Panc1 (cell line): ENCODE measurements at places on chromosomes 5 and 9.
A peak's percentile ranks its signal among the peaks of the same experiment; 100 is the strongest.

DNA sequence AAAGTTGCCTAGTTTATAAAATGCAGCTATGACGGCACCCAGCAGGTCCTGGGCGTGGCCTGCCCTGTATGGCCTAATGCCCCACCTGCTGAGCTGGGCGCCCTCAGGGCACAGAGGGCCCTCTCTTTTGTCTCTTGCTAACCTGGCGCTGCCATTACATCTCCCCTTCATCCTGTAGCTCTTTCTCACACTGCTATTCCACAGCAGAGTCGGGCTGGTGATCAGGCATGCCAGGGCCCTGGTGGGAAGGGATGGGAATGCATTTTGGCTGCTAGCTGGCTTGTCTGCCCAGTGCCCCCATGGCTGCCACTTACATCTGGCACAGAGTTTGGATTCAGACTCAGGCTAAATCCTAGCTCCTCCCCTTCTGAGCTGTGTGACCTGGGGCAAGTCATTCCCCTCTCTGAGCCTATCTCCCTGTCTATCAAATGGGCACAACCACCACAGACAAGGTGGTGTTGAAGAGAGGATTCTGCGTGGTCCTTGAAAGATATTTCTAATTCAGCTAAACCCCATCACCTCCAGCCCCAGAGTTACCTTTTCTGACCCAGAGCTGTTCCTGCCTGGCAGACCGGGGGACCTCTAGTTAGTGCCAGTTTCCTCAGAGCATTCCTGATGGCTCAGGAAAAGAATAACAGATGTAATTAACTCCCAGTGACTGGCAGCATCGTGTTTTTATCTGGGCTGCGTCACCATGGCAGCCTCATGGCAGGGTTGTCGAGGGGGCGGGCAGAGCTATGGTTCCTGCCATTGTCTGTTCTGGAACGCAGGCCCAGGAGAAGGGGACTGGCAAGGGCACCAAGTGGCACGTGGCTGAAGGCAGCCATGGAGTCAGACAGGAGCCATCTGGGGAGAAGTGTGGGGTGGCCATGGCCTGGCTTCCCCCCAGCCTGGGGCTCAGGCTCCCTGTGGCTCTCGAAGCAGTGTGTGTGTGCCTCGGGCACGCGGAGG is 6.3 kb downstream of the PRR7 start:
- DNase-seq = no peak

- no peak for DNase-seq
These were observed 23.1 kb downstream of the MAP1B start for GRCh38 chr5:72130351-72130761.

GRCh38 chr9:28925157-28925556 is 1351.9 kb upstream of the C9orf72 start:
- DNase-seq = no peak

- DNase-seq = peak; percentile 85
These were observed 156.7 kb downstream of the EBF1 start for GRCh38 chr5:158943057-158943456.

GRCh38 chr9:94872891-94873511 is 146.5 kb downstream of the AOPEP start:
- no peak for DNase-seq

DNA sequence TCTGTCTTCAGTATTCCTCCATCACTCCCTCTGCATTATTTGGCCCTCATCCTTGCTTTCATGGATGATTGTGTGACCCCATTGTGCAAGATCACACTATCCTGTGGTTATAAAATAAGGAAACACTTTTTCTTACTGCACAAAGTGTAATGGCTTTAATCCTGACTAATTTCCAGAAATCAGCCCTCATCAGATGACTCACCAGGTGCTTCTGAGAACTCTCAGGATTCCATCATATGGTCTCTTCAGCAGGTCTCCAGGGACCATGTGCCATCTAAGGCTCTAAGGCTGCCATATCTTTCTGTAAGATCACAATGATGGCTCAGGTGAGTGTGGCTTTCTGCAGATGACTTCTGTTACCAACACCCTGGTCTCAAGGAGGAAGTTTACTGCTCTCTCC is 27.3 kb upstream of the FER start:
- no peak for DNase-seq

- no peak for DNase-seq
These were observed at the start of gene FRMPD1 for GRCh38 chr9:37650873-37651768. Gene FRMPD1 (plus strand): TSS chr9:37650954. CDS start chr9:37692642, 41,688 bp downstream.

GRCh38 chr5:154243736-154244135 is 53.2 kb downstream of the GALNT10 start:
- DNase-seq = no peak

DNA sequence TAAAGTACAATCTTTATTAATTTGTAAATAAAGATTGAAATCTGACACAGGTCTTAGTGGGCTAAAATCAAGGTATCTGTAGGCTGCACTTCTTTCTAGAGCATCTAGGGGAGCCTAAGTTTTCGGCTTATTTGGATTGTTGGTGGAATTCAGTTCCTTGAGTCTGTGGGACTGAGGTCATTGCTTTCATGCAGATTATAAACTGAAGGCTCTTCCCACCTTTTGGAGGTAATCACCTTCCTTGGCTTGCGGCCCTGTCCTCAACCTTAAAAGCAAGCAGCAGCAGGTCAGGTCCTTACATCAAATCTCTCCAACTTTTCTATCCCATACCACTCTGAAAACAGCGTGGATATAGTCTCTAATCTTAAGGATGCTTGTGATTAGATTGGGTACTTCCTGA is 25.9 kb downstream of the MAT2B start:
- no peak for DNase-seq

DNA sequence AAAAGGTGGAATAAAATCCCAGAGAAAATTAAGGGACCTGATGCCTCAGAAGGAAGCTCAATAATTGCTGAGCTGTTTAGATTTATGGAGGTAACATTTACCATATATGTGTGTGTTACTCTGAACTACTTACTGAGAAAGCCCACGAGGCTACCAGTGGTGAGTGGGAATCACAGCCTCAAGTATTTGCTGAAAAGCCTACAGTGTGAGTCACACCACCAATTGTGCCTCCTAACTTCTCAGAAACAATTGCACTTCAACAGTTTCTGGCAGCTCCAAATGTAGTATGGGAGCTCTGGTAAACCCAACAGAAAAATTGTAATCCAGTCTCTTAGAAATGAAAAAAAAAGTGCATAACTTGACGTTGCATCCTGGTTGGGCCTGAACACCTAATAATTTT is 551.6 kb downstream of the PRDM9 start:
- DNase-seq = no peak

GRCh38 chr9:88270413-88270812 is 117.8 kb upstream of the SPIN1 start:
- no peak for DNase-seq

GRCh38 chr9:16000811-16001210 is 448.0 kb downstream of the CCDC171 start:
- no peak for DNase-seq

- DNase-seq = no peak
These were observed 18.4 kb upstream of the GBGT1 start for GRCh38 chr9:133182151-133182550.

DNA sequence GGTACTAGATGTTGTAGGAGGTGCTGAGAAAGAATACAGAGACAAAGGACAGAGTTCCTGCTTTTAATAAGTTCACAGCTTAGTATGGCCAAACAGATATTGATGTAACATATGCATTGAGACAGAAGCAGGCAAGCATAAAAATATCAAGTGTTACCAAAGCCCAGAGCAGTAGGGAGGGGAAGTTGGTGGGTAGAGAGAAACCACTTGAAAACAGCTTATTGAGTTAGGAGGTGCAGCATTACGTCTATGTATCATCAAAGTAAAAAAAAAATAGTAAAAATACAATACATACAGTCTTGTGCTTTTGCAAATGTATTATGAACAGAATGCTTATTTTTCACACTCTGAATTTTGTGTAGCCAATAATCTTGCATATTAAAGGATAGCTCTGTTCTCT is 441.8 kb upstream of the SGCD start:
- DNase-seq = no peak

DNA sequence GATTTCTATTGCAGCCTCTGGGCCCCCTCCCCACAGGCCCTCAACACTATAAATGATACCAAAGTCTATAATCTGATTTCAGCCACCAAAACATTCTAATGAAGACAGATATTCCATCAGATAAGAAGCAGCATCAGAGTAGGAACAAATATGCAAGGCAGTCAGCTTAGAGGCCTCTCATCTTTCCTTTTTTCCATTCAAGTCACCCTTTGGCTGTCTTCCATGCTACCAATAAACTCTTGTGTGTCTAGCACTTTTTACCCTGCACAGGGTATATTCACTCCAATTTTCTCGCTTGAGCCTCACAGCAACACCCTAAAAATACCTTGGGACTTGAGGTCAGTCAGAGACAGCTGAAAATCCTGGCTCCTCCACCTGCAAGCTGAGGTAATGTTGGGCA is 193.7 kb downstream of the BRINP1 start:
- no peak for DNase-seq

GRCh38 chr9:99736291-99736690 is 85.4 kb upstream of the NR4A3 start:
- no peak for DNase-seq

DNA sequence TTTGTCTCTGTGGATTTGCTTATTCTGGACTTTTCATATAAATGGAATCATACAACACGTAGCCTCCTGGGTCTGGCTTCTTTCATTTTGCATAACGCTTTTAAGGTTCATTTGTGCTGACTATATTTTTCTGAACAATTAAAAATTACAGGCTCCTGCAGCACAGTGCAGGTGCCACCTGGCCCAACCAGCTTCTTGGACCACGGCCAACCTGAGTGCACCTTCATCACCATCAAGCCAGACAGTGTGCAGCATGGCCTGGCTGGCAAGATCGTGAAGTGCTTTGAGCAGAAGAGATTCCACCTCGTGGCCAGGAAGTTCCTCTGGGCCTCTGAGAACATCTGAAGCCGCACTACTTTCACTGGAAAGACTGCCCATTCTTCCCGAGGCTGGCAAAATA is 53.5 kb upstream of the COL15A1 start:
- DNase-seq = no peak

DNA sequence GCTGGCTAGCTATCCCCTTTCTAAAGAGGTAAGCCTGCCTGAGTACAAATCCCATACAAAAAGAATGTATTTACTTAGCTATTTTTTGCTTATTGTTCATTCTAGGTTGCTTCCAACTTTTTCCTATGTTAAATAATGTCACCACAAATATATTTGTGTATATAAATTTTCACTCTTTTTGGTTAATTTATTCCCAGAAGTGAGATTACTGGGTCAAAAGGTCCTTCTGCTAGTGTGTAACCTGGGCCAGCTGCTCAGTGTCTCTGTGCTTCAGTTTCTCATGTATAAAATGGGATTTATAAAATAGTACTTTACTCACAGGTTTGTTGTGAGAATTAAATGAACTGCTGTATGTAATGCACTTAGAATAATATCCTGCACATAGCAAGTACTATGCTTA is 23.9 kb upstream of the DMRT2 start:
- no peak for DNase-seq

GRCh38 chr9:115770521-115770920 is 383.1 kb upstream of the PAPPA start:
- no peak for DNase-seq

GRCh38 chr5:176590035-176590717 is 19.8 kb downstream of the GPRIN1 start:
- DNase-seq = no peak

DNA sequence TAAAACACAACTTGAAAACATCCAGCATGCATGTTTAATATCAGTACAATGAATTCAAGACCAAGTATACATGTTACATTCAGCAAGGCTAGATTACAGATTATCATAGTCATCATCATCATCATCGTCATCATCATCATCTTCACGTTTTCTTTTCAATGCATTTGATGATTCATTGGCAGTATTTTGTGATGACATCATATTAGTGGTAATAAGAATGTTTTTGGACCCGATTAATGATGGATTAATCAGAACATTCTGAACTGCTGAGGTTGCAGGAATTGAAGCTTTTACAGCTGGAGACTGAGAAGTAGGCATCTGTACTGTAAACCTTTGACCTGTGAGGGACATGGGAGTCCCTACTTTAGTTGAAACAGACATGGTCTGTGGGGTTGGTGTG is 4.5 kb downstream of the AK6 start:
- no peak for DNase-seq

- no peak for DNase-seq
These were observed 53.1 kb upstream of the S1PR3 start for GRCh38 chr9:88938189-88938588.

DNA sequence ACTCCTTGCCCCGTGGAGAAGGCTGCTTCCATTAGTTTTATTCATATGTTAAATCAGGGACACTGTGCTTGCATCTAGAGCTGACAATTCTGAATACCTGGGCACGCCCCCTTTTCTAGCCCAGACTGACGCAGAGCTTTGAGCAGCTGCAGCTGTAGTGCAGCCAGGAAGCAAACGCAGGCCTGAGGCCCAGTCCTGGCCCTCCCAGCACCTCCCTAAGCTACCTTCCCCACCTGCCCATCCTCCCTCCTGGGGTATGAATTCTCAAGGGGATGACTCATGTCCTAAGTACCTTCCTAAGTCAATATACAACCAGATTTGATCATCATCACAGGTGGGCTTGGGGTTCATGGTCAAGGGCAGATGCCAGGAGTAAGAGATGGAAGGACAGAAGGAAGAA is 3.5 kb downstream of the PHF19 start:
- no peak for DNase-seq

- no peak for DNase-seq
These were observed 62.4 kb downstream of the SHC3 start for GRCh38 chr9:89116064-89116804.

- DNase-seq = no peak
These were observed 1.8 kb upstream of the FAT2 start for GRCh38 chr5:151592855-151593408.

GRCh38 chr9:119905724-119906123 is 536.5 kb upstream of the BRINP1 start:
- no peak for DNase-seq

- DNase-seq = no peak
These were observed 73.0 kb downstream of the C9orf85 start for GRCh38 chr9:71984403-71984802.

DNA sequence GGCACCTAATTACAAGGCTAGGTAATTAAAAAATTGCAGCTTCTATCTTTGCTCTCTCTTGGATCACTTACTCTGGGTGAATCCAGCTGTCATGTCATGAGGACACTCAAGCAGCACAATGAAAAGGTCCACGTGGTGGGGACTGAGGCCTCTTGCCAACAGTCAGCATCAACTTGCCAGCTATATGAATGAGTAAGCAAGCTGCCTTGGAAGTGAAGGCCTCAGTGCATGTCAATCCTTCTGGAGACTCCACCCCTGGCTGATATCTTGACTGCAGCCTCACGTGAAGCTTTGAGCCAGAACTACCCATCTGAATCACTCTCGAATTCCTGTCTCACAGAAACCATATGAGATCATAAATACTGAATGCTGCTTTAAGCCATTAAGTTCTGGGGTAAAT is 140.5 kb downstream of the SNX18 start:
- DNase-seq = no peak
